Amniotic stem cell (primary cell): ENCODE measurements at places on chromosomes 16 and 17.

- DNase-seq = no peak
Observed at GRCh38 chr17:10147761-10148415, 50.5 kb downstream of the GAS7 start.

GRCh38 chr16:2033057-2033908 is 6.6 kb downstream of the NHERF2 start:
- DNase-seq = peak; percentile 47

DNA sequence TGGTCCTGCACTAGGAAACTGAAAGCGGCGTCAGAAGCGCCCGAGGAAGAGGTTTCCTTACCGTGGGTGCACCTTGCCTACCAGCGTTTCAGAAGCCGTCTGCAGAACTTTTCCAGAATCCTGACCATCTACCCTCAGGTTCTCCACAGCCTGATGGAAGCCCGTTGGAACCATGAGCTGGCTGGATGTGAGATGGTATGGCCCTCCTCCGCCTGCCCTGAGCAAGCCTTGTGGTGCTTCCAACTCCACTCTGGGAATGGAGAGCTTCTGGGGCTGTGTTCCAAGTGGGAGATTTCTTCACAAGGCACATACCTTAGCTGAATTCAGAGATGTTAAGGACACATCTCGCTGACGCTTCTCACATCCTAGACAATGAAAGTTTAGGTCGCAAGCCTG is 51.8 kb upstream of the ENDOV start:
- no peak for DNase-seq

DNA sequence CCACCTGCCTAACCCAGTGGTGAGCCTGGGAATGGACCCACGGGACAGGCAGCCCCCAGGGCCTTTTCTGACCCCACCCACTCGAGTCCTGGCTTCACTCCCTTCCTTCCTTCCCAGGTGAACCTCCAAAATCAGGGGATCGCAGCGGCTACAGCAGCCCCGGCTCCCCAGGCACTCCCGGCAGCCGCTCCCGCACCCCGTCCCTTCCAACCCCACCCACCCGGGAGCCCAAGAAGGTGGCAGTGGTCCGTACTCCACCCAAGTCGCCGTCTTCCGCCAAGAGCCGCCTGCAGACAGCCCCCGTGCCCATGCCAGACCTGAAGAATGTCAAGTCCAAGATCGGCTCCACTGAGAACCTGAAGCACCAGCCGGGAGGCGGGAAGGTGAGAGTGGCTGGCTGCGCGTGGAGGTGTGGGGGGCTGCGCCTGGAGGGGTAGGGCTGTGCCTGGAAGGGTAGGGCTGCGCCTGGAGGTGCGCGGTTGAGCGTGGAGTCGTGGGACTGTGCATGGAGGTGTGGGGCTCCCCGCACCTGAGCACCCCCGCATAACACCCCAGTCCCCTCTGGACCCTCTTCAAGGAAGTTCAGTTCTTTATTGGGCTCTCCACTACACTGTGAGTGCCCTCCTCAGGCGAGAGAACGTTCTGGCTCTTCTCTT is 2.6 kb upstream of the STH start:
- DNase-seq = no peak

GRCh38 chr16:57643910-57644309 is 15.5 kb downstream of the ADGRG1 start:
- no peak for DNase-seq
